AG09309 (cell line): ENCODE measurements at places on chromosomes 4 and X.

DNA sequence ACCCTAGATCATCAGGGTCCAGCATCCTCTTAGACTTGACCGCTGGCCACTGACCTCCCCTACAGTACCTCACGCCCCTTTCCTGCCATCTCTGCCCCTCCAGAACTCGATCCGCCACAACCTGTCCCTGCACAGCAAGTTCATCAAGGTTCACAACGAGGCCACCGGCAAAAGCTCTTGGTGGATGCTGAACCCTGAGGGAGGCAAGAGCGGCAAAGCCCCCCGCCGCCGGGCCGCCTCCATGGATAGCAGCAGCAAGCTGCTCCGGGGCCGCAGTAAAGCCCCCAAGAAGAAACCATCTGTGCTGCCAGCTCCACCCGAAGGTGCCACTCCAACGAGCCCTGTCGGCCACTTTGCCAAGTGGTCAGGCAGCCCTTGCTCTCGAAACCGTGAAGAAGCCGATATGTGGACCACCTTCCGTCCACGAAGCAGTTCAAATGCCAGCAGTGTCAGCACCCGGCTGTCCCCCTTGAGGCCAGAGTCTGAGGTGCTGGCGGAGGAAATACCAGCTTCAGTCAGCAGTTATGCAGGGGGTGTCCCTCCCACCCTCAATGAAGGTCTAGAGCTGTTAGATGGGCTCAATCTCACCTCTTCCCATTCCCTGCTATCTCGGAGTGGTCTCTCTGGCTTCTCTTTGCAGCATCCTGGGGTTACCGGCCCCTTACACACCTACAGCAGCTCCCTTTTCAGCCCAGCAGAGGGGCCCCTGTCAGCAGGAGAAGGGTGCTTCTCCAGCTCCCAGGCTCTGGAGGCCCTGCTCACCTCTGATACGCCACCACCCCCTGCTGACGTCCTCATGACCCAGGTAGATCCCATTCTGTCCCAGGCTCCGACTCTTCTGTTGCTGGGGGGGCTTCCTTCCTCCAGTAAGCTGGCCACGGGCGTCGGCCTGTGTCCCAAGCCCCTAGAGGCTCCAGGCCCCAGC is 5.2 kb downstream of the FOXO4 start:
- no peak for DNase-seq

GRCh38 chr4:148944136-148944838 is 502.1 kb upstream of the NR3C2 start:
- DNase-seq = no peak

DNA sequence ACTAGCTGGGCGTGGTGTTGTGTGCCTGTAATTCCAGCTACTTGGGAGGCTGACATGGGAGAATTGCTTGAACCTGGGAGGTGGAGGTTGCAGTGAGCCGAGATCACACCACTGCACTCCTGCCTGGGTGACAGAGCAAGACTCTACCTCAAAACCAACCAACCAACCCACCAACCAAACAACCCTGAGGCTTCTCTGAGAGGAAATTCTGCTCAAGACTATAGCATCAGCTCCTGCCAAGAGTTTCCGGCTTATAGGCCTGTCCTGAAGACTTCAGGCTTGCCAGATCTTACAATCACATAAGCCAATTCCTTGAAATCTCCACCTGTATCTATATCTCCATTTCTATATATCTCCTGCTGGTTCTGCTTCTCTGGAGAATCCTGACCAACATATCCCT is 173.8 kb upstream of the TBC1D9 start:
- DNase-seq = no peak

DNA sequence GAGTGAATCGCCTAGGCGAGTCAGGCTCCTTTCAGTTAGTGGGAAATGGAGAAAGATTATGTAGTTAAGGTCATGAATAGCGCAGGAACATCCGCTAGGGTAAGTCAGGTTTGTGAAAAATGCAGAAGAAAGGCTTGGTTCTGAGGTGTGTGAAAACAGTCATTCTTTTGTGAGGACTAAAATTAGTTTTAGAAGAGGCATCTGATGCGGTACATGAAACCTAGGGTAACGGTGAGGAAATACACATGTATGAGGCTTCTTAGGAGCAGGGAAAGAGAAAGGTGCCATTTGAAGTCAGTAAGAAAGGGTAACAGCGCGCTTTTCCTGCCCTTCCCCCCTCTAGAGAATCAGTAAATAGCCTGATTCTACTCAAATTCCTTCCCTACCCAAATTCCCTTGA is 570 bp upstream of the RNF128 start:
- no peak for DNase-seq

DNA sequence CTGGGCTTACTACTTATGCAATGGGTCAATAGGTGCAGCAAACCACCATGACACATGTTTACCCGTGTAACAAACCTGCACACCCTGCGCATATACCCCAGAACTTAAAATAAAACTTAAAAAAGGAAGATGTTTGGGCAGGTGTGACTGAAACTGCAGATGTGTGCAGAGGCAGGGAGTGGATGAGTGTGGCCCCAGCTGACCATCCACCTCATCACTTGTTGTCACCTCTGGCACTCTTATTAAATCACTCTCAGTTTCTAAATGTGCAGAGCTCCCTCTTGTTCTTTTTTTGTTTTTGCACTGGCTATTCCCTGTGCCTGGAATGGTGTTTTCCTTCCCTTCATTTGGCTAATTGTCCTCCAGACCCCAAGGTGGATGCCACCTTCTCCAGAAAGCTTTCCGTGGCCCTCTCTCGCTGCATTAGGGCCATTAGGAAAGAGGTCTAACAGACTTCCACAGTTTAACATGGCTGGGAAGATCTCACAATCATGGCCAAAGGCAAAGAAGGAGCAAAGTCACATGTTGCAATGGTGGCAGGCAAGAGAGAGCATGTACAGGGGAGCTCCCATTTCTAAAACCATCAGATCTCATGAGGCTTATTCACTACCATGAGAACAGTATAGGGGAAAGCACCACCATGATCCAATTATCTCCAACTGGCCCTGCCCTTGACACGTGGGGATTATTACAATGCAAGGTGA is 58.5 kb downstream of the SLC2A9 start:
- DNase-seq = no peak

- peak; percentile 28 for DNase-seq
Measured at GRCh38 chrX:150155436-150156035, 207.6 kb upstream of the MAMLD1 start.

- no peak for DNase-seq
Measured at GRCh38 chr4:159188646-159189045, 85.8 kb downstream of the RAPGEF2 start.

DNA sequence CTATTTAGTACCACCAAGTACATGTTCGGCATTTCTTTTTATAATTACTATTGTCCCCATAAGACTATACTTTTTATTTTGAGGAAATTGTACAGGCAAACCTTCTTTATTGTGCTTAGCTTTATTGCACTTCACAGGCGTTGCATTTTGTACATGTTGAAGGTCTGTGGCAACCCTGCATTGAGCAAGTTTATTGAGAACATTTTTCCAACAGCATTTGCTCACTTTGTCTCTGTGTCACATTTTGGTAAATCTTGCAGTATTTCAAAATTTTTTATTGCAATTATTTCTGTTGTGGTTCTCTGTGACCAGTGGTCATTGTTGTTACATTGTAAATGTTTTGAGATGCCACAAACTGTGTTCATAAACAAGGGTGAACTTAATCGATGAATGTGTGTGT is 10.8 kb upstream of the CXCL5 start:
- no peak for DNase-seq

GRCh38 chrX:46703980-46704379 is 54.9 kb downstream of the SLC9A7 start:
- no peak for DNase-seq

GRCh38 chrX:64885850-64886249 is 90.4 kb downstream of the ZC4H2 start:
- DNase-seq = no peak

- no peak for DNase-seq
Measured at GRCh38 chrX:153765138-153766079, 1.4 kb downstream of the PLXNB3 start.

- DNase-seq = no peak
Measured at GRCh38 chrX:45449982-45450381, 249.3 kb upstream of the DIPK2B start.

GRCh38 chrX:119870626-119871131 is 854 bp downstream of the RNF113A start:
- DNase-seq = no peak

- DNase-seq = peak; percentile 97
Measured at GRCh38 chrX:134718105-134718965, 60.1 kb upstream of the PLAC1 start.

- no peak for DNase-seq
Measured at GRCh38 chr4:59571805-59572430, 1628.2 kb upstream of the ADGRL3 start.

- DNase-seq = no peak
Measured at GRCh38 chrX:71378732-71379131, 12.6 kb downstream of the TAF1 start.

DNA sequence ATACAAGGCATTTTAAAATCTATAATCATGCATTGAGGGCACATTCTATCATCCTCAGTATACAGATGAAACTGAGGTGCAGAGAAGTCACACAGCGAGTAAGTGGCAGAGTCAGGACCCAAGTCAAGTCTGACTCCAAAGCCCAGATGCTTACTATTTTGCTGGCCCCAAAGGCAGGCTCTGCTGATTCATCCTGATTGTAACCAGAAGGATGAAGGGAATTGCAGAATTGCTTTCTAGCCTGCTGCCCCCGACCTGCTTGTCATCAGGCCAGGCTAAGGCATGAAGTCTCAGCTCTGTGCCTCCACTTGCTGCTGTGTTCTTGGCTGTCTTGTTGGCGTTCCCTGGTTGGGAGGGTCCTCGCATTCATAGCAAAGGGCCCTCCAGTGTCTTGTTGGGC is 62.7 kb downstream of the SLC9A6 start:
- DNase-seq = no peak

- DNase-seq = no peak
Measured at GRCh38 chr4:14880805-14881204, 121.5 kb upstream of the CPEB2 start.

DNA sequence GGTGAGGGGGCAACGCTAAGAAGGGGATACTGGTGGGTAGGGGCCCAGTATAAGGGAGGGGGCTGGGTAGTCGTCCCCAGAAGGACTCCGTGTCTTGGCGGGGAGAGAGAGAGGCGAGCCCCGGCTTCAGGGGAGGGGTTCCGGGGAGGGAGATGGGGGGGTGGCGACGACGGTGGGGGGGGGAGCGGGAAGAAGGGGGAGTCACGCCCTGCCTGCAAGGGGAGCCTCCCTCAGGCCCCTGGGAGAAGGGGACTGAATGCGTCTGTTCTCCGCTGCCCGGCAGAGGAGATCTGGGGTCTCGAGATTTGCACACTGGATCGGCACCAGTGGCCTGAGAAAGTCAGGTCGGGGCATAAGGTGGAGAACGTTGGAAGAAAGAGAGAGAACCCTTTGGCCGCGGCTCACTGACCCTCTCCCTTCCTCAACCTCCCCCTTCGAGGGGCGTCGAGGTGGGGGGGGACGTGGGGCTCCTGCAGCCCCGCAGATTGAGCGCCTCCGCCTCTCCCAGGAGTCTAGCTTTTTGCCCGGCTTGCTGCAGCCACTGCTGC is 609 bp upstream of the BCORL1 start:
- DNase-seq = no peak

DNA sequence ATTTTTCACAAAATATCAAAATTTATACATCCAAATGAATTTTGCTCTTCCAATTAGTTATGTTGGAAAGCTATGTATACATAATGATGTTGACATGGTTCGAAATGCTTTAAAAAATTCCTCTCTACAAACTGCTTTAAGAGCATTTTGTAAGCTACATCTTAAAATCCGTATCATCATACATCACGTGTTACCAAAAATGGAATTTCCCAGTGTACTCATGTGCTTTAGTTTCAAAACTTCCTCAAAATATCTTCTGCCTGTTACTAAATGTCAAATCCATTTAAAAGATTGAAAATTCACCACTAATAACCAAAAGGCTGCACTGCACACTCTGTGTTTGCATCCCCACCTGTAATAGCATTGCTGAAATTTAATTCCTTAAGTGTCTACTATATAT is 87.9 kb downstream of the WDFY3 start:
- DNase-seq = no peak

DNA sequence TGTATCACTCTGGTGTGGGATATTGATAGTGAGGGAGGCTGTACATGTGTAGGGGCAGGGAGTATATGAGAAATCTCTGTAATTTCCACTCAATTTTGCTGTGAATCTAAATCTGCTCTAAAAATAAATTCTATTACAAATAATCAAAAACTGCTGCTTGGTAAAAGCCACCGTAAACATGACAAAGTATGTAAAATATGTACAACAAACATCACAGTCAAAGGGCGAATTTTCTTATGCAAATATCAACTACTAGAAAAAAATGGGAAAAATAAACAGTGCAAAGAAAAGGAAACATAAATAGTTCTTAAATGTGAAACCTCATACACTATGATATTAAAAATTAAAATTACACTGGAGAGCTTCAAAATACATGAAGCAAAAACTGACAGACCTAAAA is 105.1 kb upstream of the DCLK2 start:
- no peak for DNase-seq

DNA sequence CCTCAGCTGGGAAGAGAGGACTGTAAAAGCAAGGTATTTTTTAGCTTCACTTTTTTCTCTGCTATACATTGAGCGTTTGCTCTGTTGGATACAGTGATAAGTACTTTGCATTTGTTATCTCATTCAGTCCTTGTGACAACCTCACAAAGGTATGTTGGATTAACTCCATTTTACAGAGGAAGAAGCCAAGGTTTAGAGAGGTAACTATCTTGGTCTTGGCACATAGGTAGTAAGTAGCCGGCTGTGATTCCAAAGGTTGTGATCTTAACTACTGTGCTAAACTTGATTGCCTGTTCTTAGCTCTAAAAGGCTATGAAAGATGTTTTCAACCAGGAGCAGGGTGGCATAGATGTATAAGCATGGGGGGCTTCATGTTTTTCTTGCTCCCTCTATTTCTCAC is 134.4 kb downstream of the POLA1 start:
- no peak for DNase-seq

DNA sequence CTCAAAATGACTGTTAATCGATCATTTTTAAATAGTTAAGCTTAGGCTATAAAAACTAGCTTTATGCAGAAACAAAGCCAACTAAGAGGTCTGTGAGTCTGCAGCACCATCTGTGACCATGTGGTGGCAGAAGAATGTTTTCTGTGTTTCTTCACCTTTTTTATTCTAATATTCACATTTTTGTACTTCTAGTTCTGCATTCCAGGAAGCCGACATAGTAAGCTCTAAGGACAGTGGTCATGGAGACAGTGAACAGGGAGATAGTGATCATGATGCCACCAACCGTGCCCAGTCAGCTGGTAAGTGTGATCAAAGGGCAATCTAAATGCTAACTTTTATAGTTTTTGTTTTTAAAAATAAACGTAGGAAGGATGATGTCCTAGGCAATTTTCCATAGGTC is 5.6 kb downstream of the PCDH10 start:
- DNase-seq = no peak

- no peak for DNase-seq
Measured at GRCh38 chr4:60847614-60848013, 352.5 kb upstream of the ADGRL3 start.

GRCh38 chr4:161841759-161842158 is 322.0 kb downstream of the FSTL5 start:
- DNase-seq = no peak
